ENCODE measurements at places on chromosomes 6 and 20. TPM values are rescaled to one million over a fixed set of nuclear protein-coding genes. Genes with fewer than 3 reads are reported as not detected.

Gene MLIP
- not detected for total RNA-seq

Gene MOXD1
- 16.2 TPM for total RNA-seq

Gene FAM162B
- total RNA-seq: not detected

Gene SNAI1
- not detected for total RNA-seq

- no peak for DNase-seq
Measured at GRCh38 chr6:98433325-98434056, 400.9 kb upstream of the POU3F2 start.

DNA sequence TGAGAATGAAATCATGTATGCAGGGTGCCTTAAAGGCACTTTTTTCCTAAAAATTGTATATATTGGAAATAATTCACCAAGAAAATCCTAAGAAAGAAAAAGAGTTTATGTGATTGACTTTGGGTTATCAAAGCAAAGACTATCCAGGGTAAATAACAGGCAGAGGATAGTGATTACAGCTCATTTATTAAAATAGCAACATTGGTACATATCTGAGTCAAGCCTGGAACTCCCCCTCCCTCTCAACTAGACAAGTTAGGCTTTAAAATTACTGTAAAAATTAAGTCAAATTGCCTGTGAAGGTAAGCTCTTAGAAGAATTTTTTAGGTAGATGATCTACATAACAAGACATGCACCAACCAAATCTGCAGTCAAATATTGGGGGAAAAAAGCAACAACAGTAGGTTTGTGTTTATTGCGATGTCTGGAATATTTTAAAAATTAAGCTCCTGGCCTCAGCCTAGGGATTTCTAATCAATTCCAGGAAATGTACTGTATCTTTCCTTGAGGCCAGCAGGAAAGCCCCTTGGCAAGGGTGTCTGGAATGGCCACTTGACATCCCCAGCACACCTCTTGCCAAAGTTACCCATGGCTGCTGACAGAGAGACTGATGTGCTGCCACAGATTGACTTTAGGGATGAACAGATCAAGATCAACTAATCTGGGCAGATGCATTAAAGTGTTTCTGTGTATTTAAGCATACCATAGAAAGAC is 31.2 kb upstream of the HBS1L start:
- no peak for DNase-seq

DNA sequence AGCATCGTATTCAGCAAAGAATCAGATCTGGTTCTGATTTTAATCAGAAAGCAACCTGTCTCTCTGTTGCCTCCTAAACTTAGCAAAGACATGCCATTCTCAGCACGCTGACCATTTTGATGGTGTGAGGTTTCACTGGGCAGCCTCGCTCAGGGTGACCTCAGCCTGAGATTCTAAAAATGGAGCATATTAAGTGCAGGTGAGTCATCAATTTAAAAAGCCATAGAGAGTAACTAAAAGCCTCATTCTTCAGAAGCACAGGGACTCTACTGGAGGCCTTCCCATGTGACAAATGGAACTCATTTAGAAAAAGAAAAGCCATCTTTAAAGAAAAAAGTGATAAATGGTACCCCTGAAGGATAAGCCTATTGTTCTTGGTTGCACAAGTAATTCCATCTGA is 91.3 kb downstream of the FILIP1 start:
- DNase-seq: no peak

- DNase-seq: no peak
Measured at GRCh38 chr20:37697314-37697713, 3.5 kb downstream of the CTNNBL1 start.

- no peak for DNase-seq
Measured at GRCh38 chr6:44733126-44733525, 345.6 kb downstream of the CDC5L start.

DNA sequence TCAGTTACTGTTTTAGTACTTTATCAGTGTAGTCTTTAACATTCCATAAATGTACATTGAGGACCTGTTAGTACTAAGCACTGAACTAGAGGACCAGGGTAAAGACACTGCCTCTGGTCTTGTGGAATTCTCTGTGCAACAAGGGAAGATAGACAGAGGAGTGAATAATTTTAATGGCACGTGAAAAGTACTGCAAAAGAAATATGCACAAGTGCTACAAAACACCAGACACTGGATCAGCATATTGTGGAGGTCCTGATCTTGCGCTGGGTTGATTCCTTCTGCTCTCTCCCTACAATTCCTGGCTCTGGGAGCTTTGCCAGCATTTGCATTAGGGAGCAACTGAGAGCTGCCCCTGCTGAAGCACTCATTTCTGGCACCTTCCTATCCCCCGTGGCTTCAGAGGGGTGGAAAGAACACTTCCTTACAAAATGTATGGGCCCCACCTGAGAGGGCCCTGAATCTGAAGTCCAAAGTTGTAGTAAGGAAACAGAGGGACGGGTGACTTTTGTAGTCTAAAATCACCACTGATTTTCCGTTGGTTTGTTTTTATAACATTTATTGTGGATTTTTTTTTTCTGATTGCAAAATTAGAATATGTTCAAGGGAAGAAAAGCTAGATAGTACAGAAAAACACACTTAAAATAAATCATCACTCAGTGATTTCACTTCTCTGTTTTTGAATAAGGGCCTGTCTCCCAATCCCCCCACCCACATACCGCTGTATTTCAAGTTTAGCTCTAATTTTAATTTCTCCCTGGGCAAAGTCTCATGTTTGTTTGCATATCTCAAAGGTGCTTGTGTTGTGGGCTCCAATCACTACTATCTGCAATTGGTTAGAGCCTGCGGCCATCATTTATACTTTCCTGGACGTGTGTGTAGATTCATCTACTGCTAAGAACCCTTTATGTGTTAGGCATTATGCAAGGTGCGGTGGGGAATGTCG is 4.9 kb downstream of the PKIG start:
- DNase-seq: peak; percentile 56

DNA sequence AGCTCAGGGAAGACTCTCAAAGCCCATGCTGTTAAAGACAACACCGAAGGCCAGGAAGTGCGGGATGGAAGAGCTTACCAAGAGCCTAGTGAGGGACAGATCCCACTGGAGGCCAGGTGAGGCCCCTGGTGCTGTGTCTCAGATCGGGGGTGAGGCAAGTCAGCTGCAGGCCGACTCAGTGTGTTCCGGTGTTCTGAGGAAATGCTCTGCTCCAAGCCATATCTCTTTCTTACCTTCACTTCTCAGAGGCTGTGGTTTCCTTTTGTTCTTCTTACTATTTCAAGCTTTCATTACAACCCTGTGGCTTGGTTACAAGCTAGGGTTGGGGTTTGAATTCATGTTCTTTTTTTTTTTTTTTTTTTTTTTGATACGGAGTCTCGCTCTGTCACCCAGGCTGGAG is 114.3 kb upstream of the ZFP64 start:
- DNase-seq: peak; percentile 21

DNA sequence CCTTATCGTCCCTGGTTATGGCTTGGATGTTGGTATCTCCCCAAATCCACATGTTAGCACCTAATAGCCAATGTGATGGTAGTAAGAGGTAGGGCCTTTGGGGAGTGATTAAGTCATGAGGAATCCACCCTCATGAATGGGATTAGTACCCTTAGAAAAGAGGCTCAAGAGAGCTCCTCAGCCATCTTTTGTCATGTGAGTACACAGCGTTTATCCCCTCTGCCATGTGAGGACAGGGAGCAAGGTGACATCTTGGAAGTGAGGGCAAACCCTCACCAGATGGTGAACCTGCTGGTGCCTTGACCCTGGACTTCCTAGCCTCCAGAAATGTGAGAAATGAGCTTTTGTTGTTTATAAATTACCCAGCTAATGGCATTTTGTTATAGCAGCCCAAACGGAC is 16.1 kb upstream of the SIRPB2 start:
- DNase-seq: no peak

DNA sequence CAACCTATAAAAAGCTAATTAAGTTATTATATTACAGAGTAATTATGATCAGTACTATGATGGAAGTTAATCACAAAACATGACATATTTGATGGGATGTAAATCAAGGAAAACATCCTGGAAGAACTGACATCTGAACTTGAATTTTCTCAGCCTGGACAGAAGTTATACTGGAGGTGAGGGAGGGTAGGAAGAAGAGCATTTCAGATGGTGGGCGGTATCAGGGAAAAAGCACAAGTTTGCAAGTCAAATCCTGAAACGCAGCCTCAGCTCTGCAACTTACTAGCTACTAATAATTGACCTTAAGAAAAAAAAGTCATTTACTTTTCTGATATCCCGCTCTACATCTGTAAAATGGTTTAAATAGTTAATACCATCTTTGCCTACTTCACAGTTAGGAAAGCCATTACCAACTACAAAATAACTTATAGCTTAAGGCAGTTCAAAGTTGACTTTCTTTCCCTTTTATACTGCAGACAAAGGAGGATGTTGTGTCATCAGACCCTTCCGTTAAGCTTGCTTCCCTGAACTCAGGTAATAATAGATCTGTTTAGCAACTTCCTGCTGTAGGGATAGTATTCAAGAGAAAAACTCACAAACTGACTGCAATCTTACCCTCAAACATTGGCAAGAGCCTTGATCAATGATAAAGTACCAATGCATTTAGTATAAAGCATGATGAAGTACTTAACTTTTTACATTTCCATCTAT is 21.0 kb downstream of the NOL7 start:
- no peak for DNase-seq

- no peak for DNase-seq
Measured at GRCh38 chr6:149052350-149053106, 265.0 kb upstream of the TAB2 start.

GRCh38 chr6:132063204-132063603 is 112.0 kb upstream of the CCN2 start:
- DNase-seq: no peak

GRCh38 chr6:28597924-28598722 is 72.4 kb downstream of the GPX5 start:
- no peak for DNase-seq

GRCh38 chr6:101195588-101195987 is 197.9 kb upstream of the GRIK2 start:
- no peak for DNase-seq

- no peak for DNase-seq
Measured at GRCh38 chr6:105460860-105461259, 58.0 kb upstream of the PREP start.

DNA sequence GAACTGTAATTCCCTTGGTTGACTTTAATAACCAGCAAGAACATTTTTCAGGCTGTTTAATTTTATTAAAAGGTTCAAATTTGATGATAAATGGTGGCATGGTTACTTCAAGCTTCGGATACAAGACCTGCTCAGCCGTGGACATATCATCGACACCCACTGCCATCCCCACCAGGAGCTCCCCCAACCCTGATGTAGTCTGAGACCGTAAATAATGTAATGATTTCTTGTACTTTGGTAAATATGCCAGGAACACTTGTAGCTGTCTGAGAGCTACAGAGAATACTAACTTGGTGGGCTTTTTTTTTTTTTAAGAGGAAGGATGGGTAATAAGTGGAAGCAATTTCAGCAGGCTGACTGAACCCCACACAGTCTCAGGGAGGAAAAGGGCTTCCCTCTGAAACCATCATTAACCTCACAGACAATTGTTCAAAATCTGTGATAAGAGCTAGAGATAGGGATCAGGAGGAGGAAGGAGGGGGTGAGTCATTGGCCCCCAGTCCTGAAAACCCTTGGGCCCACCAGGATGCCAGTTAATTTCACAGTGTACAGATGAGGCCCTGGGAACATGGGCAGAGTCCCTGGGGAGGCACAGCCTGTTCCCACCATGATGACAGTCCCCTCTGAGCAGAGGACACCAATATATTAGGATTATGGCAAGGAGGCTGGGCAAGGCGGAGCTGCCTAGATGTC is 56.0 kb downstream of the APCDD1L start:
- no peak for DNase-seq

DNA sequence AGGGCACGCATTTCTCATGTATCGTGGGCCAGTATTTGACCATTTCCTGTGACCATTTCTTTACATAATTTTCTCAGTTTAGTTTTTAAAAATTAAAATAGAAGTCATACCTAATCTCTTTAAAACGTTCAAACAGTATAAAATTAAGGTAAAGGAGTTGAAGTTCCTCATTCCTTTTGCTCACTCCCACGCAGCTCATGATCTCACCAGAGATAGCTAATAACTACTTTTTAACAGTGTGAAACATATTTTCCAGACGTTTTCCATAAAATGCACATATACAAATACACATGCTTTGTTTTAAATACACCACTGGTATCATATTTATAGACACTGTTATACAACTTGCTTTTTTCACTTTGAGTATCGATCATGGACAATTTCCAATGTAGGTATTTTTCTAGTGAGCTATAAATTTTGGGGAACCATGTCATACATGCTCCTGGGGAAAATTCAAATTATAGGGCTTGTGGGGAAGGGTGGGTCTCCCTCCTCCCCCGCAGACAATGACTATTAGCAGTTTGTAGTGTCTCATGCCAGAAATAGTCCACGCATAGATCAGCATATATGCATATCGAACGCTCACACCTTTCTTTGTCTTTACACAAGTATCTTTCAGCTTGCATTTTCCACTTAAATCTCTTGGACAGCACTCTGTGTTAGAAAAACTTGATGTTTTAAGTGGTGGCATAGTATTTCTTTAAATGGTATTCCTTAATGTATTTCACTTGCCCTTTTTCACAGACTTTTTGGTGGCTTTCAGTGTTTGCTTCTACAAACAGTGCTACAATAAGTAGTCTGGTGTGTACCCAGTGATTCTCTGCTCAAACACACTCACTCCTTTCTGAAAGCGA is 145.5 kb upstream of the ZNF217 start:
- no peak for DNase-seq

DNA sequence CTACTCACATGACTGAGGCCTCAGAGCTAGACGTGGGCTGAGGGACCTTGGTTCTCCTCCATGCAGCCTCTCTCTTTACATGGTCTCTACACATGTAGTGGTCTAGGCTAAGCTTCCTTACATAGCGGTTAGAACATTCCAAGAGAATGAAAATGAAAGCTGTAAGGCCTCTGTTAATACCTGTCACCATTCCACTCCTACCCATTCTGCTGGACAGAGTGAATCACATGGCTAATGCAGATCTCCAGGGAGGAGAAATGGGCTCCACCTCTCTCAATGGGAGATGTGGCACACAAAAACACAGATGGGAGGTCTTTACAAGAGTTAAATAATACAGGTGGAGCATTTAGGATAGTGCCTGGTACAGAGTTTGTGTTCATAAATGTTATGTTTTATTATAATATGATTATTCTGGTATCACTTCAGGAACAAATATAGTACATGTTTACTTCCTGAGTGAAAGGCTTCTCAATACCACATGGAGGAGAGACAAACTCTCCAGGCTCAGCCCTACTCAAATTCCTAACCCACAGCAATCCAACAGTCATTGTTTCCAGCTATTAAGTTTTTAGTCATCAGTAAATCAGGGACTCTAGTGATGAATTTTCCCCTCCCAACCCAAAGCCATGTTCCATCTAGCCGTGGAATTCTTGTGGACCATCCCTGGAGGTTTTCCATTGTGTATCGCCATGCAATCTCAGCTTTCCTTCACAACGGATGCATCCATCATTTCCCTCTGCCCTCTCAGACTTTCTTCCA is 57.9 kb downstream of the ISM1 start:
- no peak for DNase-seq

DNA sequence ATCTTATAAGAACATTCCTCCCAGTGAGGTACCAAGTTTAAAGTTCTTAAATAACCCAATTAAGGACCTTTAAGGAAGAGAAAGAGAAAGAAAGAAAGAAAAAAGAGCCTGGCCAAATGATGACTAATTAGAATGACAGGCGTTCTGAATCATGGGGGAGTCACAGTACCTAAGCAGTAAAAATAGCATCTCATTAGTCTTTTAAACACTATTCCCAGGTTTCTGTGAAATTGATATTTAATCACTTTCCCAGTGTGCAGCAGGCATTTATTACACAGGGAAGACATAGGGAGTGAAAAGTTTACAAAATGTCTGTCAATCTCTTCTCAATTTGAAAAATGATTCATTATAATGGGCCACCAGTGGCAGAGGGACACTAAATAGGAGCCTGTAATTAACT is 251.4 kb upstream of the MANEA start:
- DNase-seq: no peak
